ENCODE measurements at places on chromosomes 4 and X. TPM values are rescaled to one million over a fixed set of nuclear protein-coding genes. Genes with fewer than 3 reads are reported as not detected.

- peak; percentile 11 for DNase-seq
Measured at GRCh38 chr4:44760142-44760898, 34.0 kb upstream of the GNPDA2 start.

DNA sequence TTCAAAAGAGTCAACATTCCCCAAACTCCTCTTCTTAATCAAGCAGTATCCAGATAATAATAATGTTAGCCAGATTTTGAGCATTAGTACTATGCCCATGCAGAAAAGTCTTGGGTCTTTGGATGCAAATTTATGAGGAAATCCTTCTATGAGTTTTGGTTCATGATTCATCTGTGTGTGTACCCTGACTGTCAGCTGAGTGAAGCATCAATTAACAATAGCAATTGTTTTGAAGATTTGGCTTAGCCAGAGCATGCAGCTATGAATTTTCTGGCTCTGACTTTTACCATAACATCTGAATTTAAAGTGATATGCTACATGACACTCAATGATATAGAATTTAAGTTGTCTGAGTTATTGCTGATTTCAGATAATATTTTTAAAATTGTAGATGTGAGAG is 145.8 kb downstream of the KLHL4 start:
- DNase-seq: no peak

The PABPC1L2A gene
- total RNA-seq: 0.23 TPM

The LUZP4 gene
- not detected for total RNA-seq

DNA sequence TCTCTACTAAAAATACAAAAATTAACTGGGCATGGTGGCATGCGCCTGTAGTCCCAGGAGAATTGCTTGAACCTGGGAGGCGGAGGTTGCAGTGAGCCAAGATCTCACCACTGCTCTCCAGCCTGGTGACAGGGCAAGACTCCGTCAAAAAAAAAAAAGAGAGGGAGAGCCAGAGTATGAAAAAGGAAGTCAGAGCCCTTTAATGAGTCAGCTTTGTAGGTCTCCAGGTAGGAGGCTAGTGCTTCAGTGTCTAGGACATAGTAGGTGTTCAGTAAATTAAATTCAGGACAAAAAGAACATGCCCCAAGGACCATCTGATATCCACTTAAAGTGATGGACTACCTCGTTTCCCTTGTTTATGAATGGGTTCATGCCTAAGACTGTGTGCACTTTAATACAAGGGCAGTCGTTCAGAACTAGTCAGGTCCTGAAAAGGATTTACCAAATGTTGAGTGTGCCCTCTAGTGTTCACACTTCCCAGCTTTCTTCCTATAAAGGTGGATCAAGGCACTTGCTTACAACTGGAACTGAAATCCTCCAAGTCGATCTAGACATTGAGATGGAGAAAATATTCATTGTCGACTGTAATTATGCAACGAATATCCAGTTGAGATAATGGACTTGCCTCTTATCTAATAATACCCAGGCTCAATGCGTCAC is 29.0 kb downstream of the F9 start:
- peak; percentile 48 for DNase-seq

DNA sequence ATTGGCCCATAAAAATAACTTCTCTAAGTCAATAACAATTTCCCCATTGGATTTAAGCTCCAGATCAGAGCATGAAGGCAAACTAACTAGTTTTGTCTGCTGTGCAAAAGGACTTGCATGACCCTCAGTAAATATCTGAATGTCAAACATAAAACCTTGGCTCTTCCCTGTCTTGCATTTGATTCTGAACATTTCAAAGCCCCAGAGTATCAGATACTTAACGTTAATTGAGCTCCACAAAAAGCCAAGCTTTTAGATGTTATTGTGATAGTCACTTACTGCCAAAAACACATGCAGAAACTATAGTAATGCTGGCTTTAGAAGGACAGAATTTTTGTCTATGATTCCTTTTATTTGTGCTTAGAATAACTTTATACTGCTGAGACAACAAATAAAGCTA is 664.2 kb downstream of the ADGRL3 start:
- DNase-seq: no peak

- DNase-seq: no peak
Measured at GRCh38 chr4:109952612-109953011, 39.9 kb downstream of the EGF start.

GRCh38 chr4:109943745-109944144 is 31.1 kb downstream of the EGF start:
- DNase-seq: no peak

The NKX6-1 gene
- 19.2 TPM for total RNA-seq

DNA sequence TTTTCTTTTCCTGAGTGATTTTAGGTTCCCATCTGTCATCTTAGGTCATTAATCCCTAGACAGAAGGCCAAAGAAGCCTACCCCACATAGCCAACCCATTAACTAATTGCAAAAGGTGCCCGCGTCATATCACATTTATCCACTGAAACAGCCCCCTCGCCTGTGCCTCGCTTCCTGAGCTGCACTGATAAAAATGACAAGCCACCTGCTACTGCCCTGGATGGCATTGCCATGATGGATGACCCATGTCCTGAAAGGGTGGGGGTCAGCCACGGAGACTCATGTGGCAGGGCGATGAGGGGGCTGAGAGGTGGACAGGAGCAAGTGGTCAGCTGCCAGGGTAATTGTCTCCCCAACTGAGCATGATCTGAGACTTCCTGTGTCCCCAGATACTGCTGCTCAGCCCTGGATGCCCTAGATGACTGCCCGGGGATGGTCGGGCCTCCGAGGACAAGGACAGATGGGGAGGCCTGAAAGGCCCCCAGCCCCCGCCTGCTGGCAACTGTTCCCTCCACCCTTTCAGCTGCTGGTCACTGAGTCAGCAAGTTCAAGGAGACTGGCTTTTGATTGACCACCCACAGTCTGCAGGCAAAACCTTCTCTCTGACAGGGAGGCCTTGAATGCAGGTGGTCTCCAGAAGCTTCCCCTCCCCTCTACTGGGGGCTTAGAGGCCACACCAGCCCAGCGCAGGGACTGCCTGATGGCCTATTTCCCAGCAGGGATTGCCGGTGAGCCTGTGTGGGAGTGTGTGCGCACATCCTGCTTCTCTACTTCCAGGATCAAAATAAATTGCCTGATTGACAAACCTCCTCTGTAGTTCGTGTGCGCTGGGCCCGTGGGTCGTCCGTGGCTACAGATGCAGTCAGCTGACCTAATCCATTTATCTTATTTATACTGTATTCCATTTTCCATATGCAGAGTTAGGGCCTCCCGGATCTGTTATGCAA is 496.3 kb downstream of the BCOR start:
- DNase-seq: no peak

The RNF175 gene
- 25.7 TPM for total RNA-seq

The HSFX2 gene
- total RNA-seq: not detected

DNA sequence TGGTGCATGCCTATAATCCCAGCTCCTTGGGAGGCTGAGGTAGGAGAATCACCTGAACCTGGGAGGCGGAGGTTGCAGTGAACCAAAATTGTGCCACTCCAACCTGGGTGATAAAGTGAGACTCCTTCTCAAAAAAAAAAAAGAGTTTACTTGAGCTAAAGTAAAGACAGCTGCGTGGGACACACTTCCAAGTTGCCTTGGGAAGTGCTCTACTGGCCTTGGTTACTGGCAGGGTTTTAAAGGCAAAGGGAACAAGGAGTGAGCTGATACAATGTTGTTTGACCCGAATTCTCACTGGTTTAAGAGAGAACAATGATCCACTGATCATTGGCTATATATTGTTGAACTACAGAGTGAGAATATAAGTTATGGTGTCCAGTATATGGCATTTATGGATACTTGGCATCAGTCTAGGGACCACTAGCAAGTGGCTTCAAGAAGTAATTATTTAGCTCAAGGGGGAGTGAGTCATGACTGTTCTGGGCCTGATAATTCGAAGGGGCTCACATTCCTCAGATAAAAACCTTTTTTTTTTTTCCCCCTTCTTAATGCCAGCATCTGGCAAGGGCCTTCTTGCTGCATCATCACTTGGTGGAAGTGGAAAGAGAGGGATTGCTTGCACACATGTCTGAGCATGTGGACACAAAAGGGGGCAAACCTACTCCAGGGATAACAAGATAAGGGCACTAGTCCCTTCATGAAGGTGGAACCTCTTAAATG is 32.3 kb downstream of the GRK4 start:
- no peak for DNase-seq

Measured in neural crest cell (in vitro differentiated cells).